Aorta (tissue), 5 donors: ENCODE measurements at places on chromosomes 4 and X.

DNA sequence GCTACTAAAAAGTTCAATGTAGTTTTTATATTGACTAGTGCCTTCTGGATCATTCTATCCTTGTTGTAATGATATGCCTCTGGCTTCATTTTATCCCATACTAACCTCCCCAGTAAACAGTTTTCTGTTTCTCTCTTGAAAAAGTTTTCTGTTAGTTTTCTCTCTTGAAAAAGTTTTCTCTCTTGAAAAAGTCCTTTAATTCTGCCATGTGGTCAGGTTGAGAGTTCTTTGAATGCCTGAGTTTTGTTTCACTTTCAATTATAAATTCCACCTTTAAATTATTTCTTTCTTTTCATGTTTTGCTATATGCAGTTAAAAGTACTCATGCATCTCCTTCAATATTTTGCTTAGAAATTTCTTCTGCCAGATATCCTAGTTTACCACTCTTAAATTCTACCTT is 1139.6 kb downstream of the STPG2 start:
- DNase-seq = no peak

DNA sequence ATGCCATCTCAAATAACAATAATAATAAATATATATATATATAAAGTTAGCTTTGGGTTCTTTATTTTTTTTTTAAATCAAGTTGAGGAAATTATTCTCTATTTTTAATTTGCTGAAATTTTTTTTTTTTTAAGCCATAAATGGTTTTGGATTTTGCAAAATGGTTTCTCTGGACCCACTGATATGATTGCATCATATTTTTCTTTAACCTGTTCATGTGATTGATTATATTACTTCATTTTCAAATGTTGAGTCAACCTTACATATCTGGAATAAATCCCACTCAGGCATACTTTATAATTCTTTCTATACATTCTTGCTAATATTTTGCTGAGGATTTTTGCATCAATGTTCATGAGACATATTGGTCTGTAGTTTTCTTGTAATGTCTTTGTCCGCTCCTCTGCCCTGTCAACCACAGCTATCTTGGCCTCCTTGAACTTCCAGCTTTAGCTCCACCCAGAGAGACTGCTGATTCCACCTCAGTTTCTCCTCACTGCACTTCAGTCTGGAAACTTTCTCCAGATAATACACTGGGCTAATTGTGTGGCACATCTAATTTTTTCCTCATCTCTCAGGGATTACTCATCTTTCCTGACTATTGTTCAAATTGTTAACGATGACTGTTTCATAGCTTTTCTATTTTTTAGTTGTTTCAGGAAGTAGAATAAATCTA is 160.9 kb upstream of the GIMD1 start:
- no peak for DNase-seq

DNA sequence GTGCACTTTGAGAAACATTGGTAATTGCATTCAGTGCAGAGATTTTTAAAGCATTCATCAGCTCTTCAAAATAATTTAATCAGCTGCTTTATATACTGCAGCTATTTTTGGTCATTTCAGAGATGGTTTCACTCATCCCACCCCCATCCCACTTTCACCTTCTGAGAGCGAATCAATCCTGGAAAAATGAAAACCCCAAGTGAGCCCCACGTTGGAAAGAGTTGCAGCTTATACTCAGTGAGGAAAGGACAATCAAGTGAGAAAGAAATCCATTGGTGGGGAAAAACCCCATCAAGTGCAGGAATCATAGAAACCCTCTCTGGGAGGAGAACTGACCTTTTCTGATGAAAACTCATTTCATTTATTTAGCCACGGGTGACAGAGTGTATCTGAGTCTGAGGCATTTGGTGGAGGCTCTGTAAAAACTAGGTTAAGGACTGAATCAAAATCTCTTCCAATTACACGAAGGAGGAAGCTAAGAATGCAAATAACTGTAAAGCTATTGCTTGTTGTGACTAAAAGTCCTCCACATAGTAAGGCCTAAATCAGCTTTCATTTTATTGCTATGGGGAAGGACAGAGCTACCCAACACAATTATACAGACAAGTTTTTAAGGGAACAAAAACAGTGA is 240.4 kb upstream of the PGRMC2 start:
- no peak for DNase-seq

DNA sequence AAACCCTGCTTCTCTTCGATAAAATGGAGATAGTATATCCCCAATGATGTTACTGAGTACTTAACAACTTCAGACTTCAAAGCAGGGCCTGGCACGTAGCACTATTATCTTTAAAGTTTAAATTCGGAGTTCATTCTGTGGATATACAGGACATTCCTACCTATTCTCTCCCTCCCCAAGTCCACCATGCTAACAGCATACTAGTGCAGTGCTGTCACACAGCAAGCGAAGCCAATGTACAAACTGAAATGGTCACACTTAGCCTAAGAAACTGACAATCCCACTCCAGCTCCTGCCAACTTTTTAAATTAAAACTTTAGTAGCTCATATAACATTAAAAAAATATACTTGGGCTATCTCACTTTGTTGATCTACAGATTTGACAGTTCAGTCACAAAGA is 1.2 kb upstream of the DNAJB14 start:
- DNase-seq = no peak

- no peak for DNase-seq
These were observed 53.4 kb upstream of the ANTXR2 start for GRCh38 chr4:80126435-80126834.

- peak; percentile 36 for DNase-seq
These were observed 13.3 kb downstream of the PDZD4 start for GRCh38 chrX:153816831-153817690.

- DNase-seq = no peak
These were observed 137.1 kb downstream of the PJA1 start for GRCh38 chrX:69028006-69028760.

- no peak for DNase-seq
These were observed 191.0 kb downstream of the CCSER1 start for GRCh38 chr4:90318193-90318592.
